SHP77 treated with DMSO at 0.1 percent for 48 hours (cell line): ENCODE measurements at places on chromosomes 6 and 20.

GRCh38 chr20:37401930-37402675 lies 56.2 kb downstream of the SRC start:
- no peak for DNase-seq

DNA sequence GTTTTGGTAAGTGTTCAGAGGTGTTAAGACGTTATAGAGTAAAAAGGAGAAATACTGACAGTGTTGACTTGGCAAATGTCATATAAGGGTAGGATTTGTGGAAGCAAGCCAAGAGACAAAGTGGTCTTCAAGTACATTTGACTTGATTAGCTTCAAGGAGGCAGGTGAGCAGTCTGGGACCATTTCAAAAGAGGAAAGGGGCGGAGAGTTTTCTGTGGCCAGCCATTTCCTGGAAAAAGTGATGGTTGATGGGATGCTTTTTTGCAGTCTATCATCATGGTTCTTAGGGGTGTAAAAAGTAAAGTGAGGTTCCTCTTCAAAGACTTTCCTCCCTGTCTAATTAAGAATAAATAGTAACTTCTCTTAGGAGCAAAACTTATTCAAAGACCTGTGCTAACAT lies 28.7 kb downstream of the FKBP1A start:
- no peak for DNase-seq

GRCh38 chr6:113903666-113904330 lies 46.7 kb downstream of the MARCKS start:
- DNase-seq = peak; percentile 4

GRCh38 chr20:1005452-1006027 lies 3.4 kb upstream of the RSPO4 start:
- DNase-seq = peak; percentile 11

- no peak for DNase-seq
Observed at GRCh38 chr6:16712255-16712930, 48.9 kb downstream of the ATXN1 start.

- no peak for DNase-seq
Observed at GRCh38 chr6:36386495-36387439, 702 bp downstream of the ETV7 start.

DNA sequence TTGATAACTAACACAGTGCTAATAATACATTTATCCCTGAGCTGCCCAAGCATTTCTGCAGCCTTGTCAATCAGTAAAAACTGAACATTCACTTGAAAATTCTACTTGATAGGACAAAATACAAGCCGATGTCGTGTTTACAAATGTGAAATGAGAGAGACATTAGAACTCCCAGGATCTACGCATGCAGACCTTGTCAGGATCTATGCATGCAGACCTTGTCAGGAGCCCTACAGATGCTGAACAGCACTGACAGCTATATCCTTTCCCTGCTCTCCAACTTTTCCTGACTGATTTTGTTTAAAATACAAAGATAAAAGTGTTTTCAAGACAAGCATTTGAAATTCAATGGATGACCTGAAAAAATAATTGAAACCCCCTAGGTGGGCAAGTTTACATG lies 28.9 kb downstream of the INSM1 start:
- no peak for DNase-seq

DNA sequence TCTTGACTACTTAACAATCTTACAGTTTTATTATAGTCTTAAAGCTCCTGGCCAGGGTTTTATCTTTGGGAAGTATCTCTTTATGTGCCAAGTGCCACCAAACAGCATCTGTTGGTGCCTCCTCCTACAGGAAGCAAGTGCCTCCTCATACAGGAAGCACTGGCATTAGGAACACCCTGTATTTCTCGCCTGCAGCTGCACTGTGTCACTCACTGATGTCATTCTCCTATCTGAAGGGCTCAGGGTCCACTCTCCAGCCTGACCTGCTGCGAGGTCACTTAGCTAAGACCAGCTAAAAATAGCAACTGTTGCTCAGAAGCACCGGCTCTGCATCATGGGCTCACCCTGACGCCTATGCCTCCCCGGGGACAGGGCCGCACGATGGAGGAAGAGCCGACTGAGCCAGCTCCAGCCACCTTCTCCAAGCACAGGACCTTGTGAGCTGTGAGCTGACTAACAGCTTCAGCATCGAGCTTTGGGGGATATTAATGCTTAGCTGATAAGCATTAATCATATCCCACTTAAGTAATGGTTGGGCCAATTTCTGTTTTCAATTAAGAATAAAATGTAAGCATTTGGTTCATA lies 66.3 kb upstream of the CD93 start:
- peak; percentile 98 for DNase-seq

DNA sequence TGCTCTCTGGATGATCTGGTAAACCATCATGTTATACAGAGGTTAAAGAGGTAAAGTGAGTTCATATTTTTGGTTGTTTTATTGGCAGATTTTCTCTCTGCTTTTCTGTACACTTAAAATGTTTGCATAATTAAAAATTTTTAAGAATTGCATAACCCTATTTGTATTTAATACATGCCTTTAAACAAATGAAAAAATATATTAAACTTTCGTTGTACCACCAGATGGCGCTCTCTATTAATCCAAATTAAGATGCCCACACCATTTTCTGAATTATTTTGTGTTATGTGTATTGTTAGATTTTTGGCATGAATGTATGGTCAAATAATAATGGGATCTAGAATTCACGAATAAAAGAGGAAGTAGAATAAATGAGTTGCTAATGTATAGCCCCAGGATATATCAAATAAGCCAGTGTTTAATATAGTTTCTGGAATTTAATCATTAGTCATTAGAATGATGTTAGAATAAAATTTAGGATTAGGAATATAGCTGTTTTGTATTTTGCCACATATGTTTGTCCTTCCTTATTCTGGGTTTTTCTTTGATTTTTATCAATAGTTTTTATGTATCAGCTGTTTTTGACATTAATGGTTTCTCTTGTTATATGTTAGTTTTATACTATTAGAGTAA lies 38.9 kb downstream of the SMAP1 start:
- DNase-seq = peak; percentile 15

- DNase-seq = no peak
Observed at GRCh38 chr6:83057705-83058321, 7.8 kb downstream of the UBE3D start.

DNA sequence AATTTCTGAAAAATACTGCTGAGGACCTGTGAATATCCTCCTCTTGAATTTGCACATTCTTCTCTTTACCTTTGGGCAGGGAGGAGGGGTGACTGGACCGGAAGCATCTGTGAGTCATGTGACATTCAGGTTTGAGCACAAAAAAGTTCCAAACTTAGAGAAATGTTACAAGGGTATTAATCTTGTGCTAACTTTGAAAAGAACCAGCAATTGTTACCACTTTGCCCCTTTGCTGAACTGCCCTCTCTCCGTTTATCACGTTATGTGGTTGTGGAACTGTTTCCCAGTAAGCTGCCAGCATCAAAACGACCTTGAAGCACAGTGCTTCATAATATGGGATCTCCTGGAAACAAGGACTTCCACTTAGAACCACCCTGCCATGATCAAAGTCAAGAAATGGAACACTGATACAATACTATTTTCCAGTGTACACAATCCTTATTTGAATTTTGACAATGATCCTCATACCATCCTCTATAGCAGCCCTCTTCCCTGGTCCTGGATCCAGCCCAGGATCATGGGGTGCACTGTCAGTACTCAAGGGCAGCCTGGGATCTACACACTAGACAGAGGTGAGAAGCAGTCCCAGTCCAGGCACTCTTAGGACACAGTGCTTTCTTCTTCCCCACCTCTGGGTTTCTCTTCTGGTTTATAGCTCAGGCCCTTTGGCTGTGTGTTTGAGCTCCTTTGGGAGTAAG lies 2.3 kb upstream of the TUBB1 start:
- no peak for DNase-seq

- DNase-seq = no peak
Observed at GRCh38 chr20:47330071-47330470, 26.4 kb downstream of the ZMYND8 start.

- DNase-seq = no peak
Observed at GRCh38 chr6:137799950-137800568, 67.0 kb upstream of the TNFAIP3 start.

DNA sequence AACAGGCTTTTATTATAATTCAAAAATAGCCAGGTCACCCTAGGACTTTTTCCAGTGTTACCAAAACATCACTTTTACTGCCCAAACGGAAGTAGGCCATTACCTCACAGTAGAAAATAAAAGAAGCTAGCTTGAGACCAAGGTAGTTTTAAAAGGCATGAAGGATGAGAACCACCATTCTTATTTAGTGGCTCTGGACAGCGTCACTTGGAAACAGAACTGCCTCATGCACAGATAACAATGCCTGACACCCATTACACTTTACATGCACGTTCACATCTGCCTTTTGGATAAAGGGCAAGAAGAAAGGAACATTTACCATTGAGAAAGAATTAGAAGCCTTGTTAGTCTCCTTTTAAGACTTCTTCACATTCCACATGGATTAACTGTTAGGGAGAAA lies 1.9 kb upstream of the PAQR8 start:
- no peak for DNase-seq

DNA sequence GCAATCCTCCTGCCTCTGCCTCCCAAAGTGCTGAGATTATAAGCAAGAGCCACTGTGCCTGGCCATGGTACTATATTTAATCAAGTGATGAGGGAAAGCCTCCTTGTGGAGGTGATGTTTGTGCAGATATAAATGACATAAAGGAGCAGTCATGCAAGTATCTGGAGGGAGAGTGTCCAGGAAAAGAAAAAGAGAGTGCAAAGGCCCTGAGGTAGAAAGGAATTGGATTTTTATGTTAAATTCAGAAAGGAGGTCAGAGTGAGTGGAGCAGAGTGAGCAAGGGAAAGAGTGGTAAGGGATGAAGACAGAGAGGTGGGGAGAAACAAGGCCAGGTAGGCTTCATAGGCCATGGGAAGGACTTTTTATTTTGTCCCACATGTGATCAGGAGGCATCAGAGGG lies 7.4 kb upstream of the FKBPL start:
- DNase-seq = no peak

- DNase-seq = no peak
Observed at GRCh38 chr6:81763051-81763450, 10.6 kb upstream of the TENT5A start.

DNA sequence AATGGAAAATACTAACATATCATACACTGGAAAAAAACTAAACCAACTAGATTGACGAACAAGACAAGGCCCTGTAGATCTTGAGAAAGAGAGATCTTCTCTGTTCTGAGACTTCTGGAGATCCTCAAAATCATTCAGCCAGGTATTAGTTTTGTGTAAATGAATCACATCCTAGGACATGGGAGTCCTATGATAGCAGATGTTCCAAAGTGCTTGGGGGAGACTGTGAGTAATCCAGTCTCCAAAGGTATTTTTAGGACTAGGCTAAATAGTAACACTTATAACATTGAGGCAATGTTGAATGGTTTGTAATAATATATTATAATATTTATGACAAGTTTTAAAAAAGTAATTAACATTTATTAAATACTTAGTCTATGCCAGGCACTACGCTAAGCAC lies 275.0 kb downstream of the BTBD9 start:
- DNase-seq = no peak

- DNase-seq = no peak
Observed at GRCh38 chr6:17385660-17386059, 7.7 kb upstream of the CAP2 start.

- DNase-seq = peak; percentile 38
Observed at GRCh38 chr20:45322952-45323383, 14.9 kb upstream of the MATN4 start.

GRCh38 chr20:44861531-44862006 lies 23.9 kb upstream of the YWHAB start:
- DNase-seq = no peak

DNA sequence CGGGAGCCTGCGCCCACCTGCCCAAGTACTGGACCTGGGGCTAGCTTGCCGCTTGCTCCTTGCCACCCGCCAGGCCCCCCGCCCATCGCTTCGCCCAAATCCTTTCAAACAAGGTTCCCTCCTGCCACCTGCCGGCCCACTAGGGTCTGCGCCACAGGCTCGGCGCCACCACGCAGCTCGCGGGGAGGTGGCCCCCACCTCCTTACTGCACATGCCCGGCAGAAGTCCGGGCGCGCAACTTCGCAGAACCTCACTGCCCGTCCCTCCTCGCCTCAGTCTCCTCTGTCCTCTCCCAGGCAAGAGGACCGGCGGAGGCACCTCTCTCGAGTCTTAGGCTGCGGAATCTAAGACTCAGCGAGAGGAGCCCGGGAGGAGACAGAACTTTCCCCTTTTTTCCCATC lies 11.2 kb downstream of the GNAS-AS1 start:
- DNase-seq = no peak

GRCh38 chr20:53829255-53829723 lies 235.7 kb upstream of the ZNF217 start:
- no peak for DNase-seq

- DNase-seq = no peak
Observed at GRCh38 chr6:20919677-20920385, 385.6 kb downstream of the CDKAL1 start.

DNA sequence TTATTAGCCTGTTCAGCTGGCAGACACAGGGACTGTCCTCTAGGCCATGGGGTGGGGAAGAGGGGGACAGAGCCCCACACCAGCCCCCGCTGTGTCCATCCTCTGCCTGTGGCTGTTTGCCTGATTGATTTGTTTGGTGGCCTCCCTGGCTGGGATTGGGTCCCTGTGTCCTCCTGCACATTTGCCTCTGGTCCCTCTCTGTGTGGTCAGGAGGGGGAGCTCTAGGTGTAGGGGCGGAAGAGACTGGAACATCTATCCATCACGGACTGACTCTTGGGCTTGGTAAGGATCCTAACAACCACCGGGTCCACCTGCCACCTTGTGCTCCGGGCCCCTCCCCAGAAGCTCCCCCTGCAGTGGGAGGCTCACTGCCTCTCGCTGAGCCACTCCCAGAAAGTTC lies 38.4 kb upstream of the CCDC167 start:
- no peak for DNase-seq

GRCh38 chr20:40868551-40869217 lies 159.9 kb upstream of the TOP1 start:
- no peak for DNase-seq

- DNase-seq = no peak
Observed at GRCh38 chr6:84867521-84867920, 103.1 kb upstream of the TBX18 start.

GRCh38 chr6:33935439-33936080 lies 131.8 kb upstream of the MLN start:
- DNase-seq = peak; percentile 15

- DNase-seq = no peak
Observed at GRCh38 chr20:20344476-20344875, 23.4 kb upstream of the INSM1 start.

DNA sequence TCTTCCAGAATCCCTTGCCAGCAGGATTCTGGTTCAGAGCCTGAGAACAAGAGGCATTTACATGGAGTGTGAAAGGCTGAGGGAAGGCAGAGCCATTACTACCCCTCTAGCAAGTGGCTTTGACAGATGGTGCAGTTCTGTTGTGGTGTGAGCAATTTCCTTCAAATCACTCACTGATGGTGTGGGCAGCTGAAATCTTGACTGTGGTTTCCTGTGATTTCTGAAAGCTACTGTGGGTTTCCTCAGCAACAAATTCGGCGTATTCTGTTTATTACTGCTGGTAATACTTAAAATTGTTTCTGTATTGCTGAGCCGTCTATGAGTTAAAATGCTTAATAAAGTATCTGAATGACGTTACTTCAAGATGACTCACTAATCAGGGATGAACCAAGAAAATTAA lies 181.5 kb upstream of the TCF21 start:
- no peak for DNase-seq
